T follicular helper cell (primary cell): ENCODE measurements at places on chromosomes 1 and 21.

DNA sequence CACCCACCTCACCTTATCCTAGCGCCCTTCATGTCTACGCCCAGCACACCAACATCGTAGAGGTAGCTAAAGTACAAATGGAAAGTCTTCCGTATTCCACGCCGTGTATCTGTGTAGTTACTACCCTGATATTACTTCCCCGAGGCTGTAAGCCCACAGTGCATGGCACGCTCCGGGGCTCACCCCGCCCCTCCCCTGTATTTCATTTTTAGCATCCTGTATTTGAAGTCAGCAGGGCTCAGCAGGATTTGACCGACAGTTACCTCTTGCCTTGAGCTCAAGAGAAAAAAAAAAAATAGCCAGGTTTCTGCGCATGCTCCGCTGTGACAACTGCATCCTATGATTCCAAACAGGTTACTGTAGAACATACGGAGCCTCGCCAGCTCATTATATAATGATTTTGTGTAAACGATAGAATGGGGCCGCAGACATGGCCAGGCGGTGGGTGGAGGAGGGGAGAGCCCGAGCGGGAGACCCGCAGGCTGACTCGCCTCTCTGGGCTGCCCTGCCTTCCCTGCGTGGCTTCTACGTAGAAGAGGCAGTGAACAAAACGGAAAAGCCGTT lies 1.3 kb downstream of the ABCG1 start:
- DNase-seq, result peak; percentile 80

DNA sequence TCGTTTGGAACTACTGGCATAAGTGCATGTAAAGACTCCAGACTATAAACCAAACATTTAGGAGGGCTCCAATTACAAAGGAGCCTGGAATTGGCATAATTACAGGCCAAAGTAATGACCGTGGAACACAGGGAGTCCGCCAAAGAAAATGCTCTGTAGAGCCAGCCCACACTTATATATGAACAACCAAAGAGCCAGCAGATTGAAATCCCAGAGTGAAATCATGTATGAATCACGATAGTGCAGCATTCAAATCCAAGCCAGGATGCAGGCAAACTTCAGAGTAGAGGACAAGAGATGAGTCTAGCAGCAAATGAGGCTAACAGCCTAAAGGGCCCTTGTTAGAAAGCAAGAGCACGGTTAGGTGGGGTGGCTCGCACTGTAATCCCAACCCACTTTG lies 13.1 kb downstream of the VPS26C start:
- DNase-seq, result no peak

DNA sequence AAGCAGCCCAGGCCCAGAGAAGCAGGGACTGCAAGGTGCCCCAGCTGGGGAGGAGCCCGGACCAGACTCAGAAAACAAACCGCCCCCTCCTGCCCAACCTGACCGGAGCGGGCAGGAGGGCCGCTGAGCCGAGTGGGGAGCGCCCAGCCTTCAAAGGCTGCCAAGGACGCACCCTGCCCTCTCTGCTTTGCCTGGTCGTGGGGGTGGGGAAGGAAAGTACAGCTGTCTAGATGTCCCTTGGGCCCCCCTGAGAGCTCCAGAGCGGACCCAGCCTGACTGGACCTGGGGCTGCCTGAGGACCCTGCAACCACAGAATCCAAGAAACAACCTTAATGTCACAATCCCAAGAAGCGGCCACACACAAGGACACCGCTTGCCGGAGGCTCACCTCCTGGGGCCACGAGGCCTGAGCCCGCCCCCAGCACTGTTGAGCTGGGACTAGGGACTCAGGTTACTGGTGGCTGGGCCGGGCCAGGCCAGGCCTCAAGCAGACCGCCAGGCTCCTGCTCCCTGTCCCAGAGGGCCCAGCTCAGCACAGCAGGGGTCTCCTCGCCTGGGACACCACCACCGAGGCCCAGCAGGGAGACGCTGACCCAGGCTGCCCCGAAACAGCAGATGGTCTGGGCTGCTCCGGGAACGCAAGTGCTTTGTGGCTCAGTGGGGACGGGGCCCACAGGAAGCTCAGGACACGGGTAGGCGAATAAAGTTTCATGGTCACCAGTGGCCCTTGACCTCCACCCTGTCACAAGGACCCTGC lies 1.4 kb downstream of the DVL1 start:
- DNase-seq, result no peak

DNA sequence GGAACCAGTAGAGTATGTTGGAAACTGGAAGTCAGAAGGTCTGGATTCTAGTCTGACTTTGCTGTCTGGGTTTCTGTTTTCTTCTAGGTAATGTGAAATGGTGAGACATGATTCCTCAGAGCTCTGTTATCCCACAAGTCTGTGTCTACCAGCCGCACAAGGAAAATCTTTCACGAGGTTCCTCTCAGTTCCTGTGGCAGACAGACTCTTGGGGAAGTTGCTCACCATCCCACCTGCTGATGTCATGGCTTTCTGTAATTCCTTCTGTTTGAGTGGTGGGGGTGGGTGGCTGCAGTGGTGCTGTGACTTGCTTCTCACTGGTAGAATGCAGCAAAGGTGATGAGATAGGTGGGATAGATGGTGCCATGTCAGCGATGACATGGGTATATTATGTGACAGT lies 17.1 kb upstream of the SCMH1 start:
- no peak for DNase-seq

GRCh38 chr1:82065916-82066315 lies 265.2 kb downstream of the ADGRL2 start:
- DNase-seq, result no peak

GRCh38 chr1:150772326-150772725 lies 6.7 kb upstream of the CTSS start:
- DNase-seq, result no peak

- DNase-seq, result no peak
Measured at GRCh38 chr1:100750005-100750885, 30.7 kb downstream of the VCAM1 start.

GRCh38 chr1:112911506-112912220 lies 44.3 kb downstream of the SLC16A1 start:
- DNase-seq, result no peak

DNA sequence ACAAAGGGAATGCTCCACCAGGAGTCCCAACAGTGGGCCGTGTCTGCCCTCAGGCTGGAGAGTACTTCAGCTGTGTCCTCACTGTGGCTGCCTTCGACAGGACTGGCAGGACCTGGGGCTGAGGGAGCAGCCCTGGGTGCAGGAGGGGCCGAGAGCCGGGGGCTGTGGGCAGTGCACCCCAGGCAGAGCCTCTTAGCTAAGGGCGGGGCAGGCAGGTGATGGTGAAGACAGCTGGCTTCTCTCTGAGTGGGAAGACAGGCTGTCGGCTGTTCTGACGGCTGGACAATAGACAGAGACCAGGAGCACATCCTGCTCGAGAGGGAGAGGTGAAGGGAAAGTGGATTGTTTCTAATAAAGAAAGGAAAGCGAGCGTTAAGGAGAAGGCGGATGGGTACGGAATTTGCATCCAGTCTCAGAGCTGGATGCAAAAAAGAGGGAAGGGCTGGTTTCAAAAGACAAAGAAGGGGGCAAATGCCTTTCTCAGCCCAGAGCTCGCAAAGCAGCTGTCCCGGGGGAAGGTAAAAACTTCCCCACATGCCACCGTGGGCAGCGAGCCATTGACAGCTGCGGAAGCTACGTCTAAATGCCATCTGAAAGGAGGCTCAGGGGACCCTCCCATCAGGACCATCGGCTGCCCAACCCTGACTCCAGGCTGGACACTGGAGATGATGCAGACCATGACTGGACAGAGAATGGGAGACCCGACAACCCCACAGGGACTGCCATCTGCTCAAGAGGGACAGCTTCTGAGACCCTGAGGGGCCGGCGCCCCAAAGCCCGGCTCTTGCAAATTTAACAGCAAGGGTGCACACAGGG lies 92.0 kb downstream of the STUM start:
- no peak for DNase-seq

DNA sequence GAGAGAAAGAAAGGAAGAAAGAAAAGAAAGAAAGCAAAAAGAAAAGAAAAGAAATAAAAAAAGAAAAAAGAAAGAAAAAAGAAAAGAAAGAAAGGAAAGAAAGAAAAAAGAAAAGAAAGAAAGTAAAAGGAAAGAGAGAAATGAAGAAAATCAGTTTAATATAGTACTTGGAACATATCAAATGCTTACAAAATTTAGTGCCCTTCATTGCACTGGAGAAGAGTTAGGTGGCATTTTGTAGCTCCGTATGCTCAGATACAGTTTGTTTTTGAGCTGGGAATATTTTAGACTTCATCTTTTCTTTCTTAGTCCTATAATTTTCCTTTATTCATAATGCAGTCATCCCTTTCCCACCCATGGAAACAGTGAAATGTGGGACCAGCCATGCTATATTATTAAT lies 56.2 kb upstream of the APP start:
- no peak for DNase-seq
